ENCODE measurements at places on chromosomes 3 and 15.

DNA sequence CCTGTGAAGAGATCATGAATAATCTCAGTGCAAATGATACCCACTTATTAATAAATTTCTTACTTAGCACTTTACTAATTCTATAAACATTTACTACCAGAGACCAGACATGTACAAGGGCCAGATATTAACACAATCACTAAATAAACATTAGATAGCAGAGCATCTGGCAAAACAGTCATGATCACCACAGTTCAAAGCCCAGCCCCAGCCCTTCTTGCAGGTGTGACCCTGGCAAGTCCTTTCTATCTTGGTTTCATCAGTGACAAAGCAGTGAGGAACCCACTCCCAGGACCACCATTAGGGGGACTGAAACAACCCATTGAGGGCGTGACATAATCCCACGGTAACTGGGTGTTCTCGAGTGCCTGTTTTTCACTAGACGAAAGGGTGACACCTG, 11.6 kb downstream of the ZXDC start:
- no peak for DNase-seq

DNA sequence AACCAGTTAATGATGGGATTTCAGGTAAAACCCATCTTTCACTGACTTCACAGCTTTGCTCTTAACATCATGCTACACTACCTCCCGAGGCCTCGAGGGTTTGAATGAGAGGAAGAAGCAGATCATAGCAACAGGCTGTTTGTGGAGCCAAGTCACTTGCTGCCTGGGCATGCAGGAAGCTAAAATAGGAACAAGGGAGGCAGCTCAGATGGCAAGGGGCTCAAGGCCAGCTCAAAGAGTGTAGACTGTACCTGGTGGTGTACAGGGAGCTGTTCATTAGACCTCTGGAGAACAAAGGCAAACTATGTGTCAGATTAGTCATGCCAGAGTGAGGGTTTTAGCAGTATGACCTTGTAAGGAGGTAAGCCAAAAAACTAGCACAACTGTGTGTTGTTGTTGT, 28.8 kb downstream of the ARRDC4 start:
- no peak for DNase-seq

- no peak for DNase-seq
Observed at GRCh38 chr3:16236030-16236639, 28.6 kb downstream of the DPH3 start.

DNA sequence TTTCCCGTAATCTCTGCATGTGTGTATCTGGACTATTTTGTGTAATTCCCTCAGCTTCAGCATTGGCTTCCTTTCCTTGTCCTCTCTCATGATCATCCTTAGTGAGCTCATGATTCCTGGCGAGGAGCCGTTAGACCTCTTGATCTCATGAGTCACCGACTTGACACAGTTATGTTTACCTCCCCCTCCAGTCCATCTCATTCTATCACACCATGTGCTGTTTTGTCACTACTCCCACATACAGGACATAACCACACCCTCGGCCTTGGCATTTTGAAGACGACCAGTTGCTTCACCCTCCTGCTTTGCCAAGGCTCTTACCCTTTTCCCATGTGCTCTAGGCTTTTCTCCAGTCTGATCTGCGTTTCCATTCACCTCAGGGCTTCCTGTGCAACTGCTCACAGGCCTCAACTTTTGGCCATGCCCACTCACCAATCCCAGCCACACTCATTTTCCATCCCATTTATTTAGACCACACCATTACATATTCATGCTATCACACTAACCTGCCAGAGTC, 41.5 kb downstream of the CP start:
- DNase-seq: no peak

DNA sequence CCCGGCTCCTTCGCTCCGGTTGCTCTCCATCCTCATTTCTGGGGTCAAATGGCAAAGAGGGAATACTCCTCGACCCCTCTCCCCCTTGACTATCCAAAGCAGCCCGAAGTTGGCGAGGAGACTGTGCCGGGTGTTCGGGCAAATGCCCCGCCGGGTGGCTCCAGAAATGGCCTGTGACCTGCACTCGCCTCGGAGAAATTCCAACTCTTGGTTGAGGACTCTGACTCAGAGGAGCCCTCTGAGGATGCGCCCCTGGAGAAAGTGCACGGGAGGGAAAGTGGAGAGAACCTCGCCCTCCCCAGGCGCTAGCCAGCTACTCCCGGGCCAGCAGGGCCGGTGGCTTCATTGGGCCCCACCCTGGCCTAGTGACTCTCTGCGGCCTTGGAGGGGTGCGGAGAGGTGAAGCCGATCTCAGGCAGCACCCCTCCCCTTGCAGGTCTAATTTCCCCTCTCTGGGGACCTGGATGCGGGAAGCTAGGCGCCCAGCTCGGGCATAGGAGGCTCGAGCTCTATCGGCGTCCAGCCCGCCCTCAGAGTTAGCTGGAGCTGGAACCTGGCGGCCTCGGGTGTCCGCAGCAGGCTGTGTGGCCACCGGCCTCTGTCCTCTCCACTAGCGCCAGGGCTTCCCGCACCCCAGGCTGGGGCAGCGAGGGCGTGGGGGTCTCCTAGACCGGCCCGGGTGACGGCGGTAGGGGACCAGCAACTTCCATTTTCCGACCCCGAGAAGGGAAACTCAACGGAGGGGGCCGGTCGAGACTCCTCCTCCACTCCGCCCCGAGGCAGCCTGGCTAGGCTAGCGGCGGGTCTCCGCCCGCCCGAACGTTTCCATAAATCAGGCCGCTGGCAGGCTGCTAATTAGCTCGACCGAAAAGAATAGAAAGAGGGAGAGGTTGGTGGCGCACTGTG, 29.4 kb downstream of the NR2F2 start:
- no peak for DNase-seq

- no peak for DNase-seq
Observed at GRCh38 chr15:33083232-33084081, 111.1 kb downstream of the FMN1 start.

DNA sequence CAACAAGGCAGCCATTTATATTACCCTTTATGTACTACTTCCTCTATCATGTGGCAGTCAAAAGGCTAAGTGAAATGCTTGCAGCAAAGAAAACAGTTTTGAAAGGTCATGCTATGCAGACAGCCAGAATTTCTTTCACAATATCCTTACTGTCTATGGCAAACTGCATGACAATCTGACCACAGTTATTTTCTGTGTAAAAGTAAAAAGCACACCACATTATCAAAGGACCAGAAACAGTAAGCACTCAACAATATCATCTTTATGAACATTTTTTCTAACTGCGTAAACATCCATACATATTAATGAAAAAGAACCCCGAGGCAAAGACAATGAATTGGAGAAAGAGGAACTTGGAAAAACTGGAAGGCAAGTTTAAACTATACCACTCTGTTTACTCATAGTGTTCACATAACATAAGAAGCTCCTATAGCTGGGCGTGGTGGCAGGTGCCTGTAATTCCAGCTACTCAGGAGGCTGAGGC, 47.9 kb downstream of the PIK3CB start:
- DNase-seq: no peak

DNA sequence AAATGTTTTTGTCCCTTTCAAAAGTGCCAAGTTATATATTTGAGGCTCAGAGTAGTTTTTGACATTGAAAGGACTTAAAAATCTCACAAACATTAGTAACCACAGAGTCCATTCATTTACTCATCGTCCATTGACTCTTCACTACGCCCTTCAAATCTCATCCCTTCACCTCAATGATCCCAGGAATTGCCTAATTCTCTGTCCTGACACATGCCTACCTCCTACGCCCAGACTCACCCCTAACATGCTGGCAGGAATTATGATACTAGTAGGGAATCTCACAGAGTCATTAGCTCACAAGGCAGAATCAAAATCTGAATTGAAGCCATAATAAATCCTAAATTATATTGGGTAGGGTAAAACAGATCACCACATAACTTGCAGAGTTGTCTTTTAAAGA, 410.1 kb downstream of the RAP2B start:
- no peak for DNase-seq

GRCh38 chr3:51799879-51800749, 21.1 kb upstream of the IQCF6 start:
- peak; percentile 56 for DNase-seq

DNA sequence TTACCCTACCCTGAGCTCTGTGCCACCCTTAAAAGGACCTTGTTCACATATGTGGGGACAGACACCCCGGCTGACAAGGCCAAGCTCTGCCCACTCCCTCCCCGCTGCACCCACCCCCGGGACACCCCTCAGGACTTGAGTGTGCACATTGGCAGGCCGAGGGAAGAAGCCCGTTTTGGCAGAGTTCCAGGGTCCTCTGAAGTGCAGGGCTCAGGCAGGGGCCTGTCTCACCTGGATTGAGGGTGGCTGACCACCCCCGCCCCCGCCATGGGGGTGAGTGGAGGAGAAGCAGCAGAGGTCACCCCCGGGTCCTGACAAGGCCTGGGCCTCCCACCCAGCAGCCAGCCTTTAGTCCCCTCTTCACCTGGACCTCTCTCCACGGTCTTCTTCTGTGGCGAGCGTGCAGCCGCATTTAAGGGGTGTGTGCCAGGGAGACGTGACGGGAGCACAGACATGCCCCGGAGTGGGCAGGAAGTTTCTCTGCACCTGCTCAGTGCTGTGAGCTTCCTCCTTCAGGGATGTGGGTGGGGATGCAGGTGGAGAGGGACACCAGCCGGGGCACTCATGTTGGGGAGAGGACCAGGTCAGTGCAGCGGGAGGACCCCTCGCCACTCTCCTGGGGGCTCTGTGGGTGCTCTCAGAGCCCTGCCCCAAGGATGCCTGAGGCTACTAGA, 50.7 kb downstream of the LINGO1 start:
- no peak for DNase-seq

DNA sequence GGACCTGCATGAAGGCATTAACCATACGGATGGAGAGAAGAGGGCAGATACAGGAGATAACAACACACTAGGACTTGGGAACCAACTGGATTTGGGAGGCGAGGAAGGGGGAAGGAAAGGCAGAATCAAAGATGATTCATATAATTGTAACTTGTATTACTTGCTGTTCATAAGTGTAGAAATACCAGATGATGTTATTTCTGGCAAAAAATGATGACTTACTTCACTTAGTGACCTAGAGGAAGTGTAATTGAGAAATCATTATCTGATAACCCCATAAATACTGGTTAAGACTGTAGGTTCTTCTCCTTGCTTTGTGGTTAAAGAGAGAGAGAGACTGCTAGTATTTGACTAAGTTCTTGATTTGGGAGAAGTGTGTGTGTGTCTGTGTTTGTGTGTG, 50.5 kb upstream of the GK5 start:
- no peak for DNase-seq

DNA sequence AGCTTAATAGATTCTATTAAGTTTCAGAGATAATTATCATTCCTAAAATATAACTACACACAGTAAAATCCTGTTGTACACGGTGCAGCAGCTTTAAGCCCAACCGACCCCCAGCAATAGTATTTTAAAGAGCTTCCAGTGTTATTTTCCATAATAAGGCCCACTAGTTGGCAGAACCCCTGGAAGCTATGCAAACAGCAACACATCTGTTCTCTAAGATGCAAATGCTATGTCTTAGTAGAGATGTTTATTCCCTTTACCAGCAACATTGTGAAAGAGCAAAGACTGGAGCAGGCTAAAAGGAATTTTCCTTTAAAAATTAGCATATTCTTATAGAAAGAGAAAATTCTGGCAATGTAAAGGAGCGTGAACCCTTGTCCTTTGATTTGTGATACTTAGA, 819.7 kb upstream of the ALCAM start:
- no peak for DNase-seq

DNA sequence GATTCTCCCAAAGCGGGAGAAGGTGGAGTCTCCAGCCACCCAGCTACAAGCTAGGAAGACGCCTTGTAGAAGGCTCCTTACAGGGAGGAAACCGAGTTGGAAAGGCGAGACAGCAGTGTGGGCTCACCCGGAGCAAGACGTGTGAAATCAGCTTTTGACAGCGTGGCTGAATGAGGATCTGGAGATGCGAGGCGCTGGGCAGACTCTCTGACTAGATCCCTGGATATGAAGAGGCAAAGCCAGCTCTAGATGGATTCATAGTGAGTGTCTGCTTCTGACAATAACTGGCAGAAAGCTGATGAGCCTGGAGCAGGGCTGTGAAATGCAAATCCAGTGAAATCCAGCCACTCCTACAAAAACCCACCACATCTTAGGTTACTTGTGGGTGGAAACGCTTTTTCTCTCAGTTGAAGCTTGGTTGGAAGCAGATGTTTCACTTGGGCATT, 41.0 kb downstream of the GOLGA6A start:
- DNase-seq: no peak

GRCh38 chr15:97966246-97966645, 5.7 kb downstream of the ARRDC4 start:
- no peak for DNase-seq

- no peak for DNase-seq
Observed at GRCh38 chr3:134665243-134665642, 14.4 kb upstream of the KY start.

All from endothelial cell (in vitro differentiated cells).